ENCODE measurements at places on chromosomes 12 and 14.
A peak's percentile ranks its signal among the peaks of the same experiment; 100 is the strongest.

GRCh38 chr14:49882826-49883694 is 9.8 kb upstream of the ARF6 start:
- DNase-seq, result no peak

- DNase-seq, result no peak
Measured at GRCh38 chr14:86027144-86027543, 497.2 kb downstream of the FLRT2 start.

GRCh38 chr12:127450826-127451225 is 816.1 kb upstream of the TMEM132C start:
- DNase-seq, result no peak

- DNase-seq, result no peak
Measured at GRCh38 chr14:26928019-26928418, 330.2 kb upstream of the NOVA1 start.

- no peak for DNase-seq
Measured at GRCh38 chr14:104221636-104222369, 83.4 kb downstream of the KIF26A start.

GRCh38 chr12:47238669-47239114 is 158.9 kb upstream of the AMIGO2 start:
- DNase-seq, result peak; percentile 25

- DNase-seq, result no peak
Measured at GRCh38 chr12:52318241-52318990, 2.8 kb downstream of the KRT83 start.

DNA sequence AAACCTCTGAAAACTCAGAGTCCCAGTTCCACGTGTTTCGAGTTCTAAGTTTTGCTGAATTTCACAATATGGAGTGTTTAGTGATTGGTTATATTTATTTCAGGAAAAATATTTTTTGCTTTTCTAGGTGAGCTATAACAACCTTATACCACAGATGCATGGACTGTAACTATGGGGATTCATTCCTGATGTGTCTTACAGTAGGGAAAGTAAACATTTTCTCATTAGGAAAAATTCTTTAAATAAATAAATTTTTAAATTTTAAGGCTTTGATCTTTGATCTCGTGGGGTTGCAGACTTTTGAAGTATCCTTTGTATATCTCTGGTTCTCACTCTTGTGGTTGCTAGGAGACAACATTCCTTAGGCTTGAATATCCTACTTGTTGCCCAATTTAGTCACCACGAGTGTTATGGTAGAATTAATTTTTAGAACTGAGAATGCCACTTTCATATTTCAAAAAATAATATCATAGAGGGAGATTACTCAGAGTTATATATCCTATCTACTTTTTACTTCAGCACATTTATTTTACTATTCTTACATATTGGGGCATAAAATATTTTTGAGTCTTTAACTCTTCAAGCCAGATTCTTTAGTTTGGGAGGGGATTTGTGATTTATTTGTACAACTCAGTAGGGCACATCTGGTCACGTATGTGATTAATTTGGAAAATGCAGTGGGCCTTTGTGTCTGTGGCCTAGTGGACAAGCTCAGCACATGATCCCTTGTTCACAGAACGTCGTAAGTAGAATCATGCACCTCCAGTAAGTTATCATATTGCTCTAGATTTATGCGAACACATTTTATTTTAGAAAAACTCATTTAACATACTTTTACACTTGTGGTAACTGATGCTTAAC is 224.0 kb downstream of the TTC6 start:
- DNase-seq, result peak; percentile 16

DNA sequence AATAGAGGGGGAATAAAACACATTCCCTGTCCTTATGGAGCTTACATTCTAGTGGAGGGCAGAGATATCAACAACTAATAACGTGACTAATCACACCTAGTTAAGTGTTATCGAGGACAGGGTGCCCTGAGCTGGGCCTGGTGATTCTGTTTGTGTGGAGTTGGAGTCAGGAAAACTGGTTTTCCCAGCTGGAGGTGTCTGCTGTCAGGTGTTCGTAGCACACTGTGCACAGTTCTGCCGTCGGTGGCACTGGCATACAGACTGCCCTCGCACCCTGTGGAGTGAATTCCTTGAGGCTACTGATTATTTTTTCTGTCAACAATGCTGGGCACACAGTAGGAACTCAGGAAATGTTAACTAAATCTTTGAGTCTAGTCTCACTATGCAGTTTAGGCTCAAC is 900 bp upstream of the MTERF2 start:
- no peak for DNase-seq

GRCh38 chr12:130925666-130926015 is 28.1 kb upstream of the ADGRD1 start:
- no peak for DNase-seq

DNA sequence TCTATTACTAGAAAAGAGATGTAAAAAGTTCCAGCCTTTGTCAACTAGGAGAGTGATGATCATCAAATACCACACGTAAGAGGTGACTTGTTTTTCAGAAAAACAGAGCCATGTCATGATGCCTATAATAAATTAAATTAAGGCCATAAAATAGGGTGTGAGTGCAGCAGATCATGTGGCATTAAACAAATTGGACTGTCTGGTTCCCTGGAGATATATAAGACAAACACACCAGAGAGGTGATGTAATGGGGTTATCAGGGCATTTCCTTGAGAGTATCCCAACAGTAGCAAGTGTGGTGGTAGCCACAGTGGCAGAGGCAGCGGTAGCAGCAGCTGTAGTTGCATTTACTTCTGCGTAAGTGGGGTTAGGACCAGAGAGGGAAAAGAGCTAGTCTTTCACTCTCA is 14.6 kb upstream of the GALNT6 start:
- DNase-seq, result no peak

DNA sequence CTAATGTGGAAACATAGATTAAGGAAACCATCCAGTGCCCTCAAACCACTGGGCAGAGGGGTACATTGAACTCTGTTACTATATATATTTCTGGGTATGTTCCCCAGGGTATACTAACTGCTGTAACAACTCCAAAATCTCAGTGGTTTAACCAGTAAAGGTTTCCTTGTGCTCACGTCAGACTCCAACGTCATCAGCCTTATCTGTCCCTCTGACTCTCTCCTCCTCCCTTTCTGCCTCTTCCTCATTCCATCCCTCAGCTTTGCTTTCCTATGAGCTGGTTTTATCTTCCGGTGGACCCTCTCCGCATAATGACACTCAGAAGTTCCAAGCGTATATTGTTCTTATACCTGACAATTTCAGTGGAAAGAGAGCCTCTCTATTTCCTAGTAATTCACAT is 21.2 kb upstream of the SMCO2 start:
- no peak for DNase-seq

GRCh38 chr12:26839512-26839911 is 6.5 kb upstream of the ITPR2 start:
- DNase-seq, result no peak

DNA sequence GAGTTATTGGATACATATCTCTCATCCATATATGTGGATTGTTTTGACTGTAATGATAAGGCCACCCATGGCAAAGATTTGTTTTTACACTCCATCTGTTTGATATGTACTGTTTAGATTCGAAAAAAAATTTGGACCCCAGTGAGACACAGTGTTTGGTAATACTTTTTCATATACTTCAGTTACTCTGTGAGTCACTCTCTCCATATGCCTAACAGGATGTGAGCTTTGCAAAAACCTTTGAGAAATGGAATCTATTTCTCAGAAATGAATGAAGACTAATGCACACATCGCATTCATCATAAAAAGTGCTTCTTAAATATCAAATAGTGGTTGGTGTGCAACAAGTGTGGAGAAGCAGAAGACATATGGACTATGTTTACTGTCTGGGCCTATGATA is 781.5 kb downstream of the SLC6A15 start:
- peak; percentile 17 for DNase-seq

GRCh38 chr12:124774054-124774461 is 89.6 kb downstream of the SCARB1 start:
- no peak for DNase-seq

- DNase-seq, result no peak
Measured at GRCh38 chr12:32893043-32893442, 3.5 kb downstream of the PKP2 start.
